Calu3 (cell line): ENCODE measurements at places on chromosomes 2 and 18.

GRCh38 chr18:8461544-8461943, 147.7 kb upstream of the RAB12 start:
- DNase-seq: no peak

- DNase-seq: no peak
Measured at GRCh38 chr2:49416252-49416651, 261.9 kb upstream of the FSHR start.

DNA sequence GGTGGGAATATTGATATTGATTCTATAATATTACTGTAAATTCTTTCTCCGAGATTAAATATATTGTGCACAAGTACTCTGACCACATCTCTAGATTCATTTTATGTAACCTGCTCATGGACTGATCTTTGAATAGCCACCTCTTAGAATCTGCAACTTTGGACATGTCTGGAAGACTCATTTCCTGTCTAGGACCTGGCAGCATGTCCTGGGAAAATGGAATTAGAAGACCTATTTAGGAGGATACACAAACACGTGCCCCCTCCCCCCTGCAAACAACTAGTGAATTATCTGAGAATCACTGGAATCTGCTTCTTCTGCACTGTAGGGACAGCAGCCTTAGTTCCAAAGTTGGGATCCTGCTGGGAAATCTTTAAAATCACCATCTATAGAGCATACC, 94.1 kb downstream of the UBE2E3 start:
- no peak for DNase-seq

GRCh38 chr2:157785866-157786662, 90.1 kb downstream of the ACVR1 start:
- no peak for DNase-seq

- no peak for DNase-seq
Measured at GRCh38 chr2:21552981-21553380, 429.2 kb downstream of the TDRD15 start.

GRCh38 chr2:111189106-111189505, 68.4 kb downstream of the BCL2L11 start:
- DNase-seq: no peak
